NCI-H524 (cell line): ENCODE measurements at places on chromosomes 6 and 20.

- DNase-seq, result no peak
Observed at GRCh38 chr6:399785-400534, 8.4 kb downstream of the IRF4 start.

DNA sequence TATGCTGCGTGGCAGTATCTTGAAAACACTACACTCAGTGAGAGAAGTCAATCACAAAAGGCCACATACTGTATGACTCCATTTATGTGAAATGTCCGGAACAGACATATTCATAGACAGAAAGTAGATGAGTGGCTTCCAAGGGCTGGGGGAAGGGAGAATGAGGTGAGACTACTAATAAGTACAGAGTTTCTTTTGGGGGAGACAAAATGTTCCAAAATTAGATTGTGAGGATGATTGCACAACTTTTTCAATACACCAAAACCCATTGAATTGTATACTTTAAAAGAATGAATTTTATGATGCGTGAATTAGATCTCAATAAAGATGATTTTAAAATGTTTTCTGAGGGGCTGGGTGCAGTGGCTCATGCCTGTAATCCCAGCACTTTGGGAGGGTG, 9.2 kb upstream of the SPO11 start:
- no peak for DNase-seq

DNA sequence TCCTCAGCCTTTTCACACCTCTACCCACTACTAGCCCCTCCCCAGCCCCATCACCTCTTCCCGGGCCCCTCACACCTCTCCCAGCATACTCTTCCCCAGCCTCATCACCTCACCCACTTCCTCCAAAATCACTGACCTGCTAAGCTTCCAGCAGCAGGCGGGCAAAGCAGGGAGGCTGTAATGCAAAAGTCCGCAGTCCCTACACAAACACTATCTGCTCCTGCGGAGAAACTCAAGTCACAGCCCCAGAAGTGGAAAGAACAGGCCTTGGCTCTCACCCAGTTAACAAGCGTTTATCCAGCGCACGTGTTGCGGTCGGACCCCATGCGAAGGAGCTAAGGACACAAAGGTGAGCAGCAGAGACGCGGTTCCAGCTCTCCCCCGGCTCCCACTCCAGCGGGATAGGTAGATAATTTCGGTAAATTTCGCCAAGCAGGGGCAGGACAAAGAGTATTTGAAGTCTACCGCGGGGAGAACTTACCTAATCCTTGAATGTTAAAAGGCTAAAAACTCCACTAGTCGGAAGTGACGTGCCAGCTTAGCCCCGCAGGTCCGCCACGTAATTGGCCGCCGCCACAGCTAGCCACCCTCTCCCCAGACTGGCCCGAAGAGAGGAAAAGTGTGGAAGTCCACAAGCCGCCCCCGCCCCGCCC, 728 bp upstream of the TRIM39 start:
- peak; percentile 41 for DNase-seq

DNA sequence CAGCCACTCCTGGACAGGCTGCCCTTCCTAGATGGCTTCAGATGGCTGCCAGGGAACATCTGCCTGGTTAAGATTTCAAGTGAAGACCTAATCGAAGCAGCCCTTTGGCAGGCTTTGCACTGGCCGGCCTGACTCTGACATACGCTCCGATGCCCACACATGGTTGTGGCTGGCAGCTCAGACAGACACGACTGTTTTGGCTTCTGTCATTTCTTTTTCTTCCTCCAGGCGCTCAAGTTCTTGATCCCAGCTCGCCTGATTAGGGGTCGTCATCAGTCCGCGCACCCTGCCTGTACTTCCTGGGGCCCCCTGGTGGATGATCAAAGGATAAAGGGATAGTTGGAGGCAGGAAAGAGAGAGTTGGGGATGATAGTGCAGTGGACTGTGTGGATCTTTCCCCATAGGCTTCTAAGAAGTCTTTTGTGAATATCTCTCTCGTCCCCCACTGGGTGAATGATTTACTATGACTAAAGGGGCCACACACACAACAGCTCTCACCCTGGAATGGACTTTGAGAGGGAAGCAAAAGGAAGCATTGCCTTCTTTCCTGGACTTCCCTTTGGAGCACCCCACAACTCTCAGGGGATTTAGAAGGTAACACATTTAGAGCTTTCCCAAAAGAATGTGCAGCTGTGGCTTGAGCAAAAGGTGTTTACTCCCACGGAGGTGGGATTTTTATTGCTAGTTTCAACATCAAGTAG, 21.4 kb upstream of the TRAM2 start:
- DNase-seq, result peak; percentile 69

- DNase-seq, result no peak
Observed at GRCh38 chr6:41286544-41287346, at the start of gene TREM1. Gene TREM1 (minus strand): TSS chr6:41286682. CDS start chr6:41286655, 27 bp downstream.

DNA sequence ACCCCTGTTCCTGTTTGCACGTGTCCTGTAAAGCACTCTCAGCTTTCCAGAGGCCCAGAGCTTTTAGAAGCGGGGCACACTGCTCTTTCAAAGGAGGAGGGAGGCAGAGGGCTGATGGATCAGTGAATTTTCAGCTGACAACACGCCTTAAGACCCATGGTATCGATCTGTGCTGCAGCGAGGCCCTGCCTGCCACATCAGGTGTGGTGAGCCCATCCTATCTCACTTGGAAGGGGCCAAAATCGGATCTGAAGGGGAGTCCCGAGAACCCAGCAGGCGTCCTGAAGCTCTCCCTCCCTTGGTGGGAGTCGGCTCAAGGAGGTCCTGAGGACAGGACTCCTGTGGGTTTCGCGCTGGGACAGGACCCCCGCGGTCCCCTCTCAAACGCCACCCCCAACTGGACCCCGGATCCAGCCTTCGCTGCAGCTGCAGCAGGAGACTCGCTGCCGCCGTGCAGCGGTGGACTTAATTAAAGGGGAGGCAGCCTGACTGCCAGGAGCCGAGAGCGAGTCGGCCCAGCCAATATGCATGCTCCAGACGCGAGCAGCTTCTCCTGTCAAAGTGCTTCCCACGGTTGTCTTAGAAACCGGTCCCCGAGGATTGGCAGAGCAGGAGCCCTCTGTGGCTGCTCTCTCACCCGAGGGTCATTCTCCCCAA, 580.0 kb upstream of the ZNF337 start:
- DNase-seq, result peak; percentile 59

DNA sequence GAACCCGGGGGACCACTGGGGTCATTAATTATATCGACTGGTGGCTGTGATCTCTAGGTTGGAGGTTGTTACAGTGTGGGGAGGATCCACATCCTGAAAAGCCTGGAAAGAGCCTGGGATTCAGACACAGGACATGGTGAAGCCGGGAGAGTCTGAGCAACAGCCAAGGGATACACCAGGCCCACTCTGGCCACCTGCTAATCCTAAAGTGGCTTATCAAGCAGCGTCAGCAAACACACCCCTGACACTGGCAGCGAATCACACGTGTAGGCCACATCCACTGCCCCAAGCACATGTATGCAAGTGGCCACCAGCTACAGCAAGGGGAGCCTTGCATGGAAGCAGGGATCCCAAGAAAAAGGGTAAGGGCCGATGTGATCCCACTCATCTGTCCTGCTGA, 41.0 kb downstream of the GFOD1 start:
- peak; percentile 60 for DNase-seq

GRCh38 chr6:15062516-15063252, 183.2 kb upstream of the JARID2 start:
- no peak for DNase-seq

DNA sequence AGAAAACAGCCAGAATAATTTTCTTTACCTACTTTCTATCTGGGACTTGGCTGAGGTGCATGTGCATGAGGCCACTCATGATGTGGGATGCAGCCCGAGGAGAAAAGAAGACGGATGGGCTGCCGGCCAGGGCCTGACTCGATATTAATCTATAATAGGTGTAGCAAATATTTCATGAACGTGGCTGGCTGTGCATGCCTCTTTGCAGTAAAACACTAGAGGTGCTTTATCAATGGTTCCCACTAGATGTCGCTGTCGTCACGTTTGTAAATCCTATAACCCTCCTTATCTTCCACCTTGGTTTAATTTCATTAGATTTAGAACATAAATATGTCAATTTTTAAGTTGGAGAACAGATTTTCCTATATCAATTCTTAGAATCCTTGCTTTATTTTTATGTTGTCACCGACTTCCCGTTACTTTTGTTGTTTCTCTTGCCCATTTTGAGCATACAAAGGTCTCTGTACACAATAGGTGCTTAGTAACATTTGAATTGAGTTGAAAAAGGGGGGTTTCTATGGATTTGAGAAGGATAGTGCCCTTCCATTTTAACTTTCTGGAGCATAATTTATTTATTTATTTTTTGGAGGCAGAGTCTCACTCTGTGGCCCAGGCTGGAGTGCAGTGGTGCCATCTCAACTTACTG, 19.6 kb upstream of the FERMT1 start:
- DNase-seq, result peak; percentile 43
